ENCODE measurements at places on chromosomes 13 and 19.

- no peak for DNase-seq
Observed at GRCh38 chr13:107020393-107020792, 452.5 kb upstream of the ARGLU1 start.

- no peak for DNase-seq
Observed at GRCh38 chr19:39483141-39483540, 2.5 kb downstream of the TIMM50 start.

DNA sequence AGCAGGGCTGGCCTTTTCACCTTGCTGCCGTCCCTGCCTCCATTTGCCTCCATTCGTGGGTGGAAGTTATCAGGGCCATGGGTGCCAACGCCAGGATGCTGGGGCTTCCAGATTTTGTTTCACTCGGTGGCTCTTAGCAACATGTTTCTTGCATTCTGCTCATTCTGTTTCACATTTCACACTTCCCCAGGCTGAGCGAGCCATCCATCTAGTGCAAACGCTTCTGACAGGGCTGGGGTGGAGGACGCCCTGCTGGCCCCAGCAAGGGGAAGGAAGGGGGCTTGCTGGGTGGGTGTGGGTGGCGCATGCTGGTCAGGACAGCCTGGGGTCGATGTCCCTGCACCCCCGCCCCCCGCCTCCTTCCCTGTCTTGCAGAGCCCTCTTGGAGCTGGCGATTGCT, 165.2 kb downstream of the URI1 start:
- DNase-seq = no peak

GRCh38 chr19:29741776-29742175, 26.7 kb upstream of the C19orf12 start:
- no peak for DNase-seq

GRCh38 chr13:39269004-39269403, 230.7 kb downstream of the NHLRC3 start:
- no peak for DNase-seq

DNA sequence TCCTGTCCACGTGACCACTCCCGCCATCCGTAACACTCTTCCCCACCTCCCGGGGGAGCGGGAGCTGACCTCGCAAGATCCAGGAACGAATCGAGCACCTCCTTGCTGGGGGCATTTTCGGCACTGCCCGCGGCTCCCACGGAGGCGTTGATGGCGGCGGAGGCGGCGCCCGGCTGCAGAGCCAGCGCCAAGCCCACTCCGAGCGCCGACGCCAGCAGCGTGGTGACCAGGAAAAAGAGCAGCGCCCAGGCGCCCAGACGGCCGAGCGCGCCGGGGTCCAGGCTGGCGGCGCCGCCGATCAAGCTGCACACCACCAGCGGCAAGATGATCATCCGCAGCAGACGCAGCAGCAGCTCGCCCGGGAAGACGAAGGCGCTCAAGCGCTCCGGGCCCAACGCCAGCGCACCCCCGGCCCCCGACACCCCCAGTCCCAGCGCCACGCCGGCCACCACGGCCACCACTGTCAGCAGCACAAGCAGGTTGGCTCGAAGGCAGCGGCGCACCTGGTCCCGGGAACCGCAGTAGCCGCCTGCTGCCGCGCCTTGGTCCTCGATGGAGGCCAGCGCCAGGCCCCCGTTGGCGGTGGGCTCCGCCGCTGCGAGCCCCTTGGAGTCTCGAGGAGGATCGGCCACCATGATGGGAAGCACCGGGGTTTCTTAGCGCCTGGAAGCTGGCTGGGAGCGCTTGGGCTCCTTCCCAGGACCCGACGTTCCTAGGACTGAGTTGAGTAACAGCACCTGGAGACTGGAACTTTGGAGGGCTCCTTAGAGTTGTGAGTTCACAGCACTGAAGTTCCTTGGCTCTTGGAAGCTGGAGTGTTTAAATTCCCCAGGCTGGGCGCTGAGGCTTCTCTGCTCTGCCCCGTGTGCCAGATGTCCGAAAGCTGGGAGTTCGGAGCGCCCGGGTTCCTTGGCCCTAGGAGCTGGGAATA, 798 bp downstream of the SLC1A5 start:
- DNase-seq = peak; percentile 57

GRCh38 chr13:49240017-49240416, 7.7 kb upstream of the CDADC1 start:
- DNase-seq = no peak

GRCh38 chr13:83423861-83424260, 458.4 kb downstream of the SLITRK1 start:
- no peak for DNase-seq

DNA sequence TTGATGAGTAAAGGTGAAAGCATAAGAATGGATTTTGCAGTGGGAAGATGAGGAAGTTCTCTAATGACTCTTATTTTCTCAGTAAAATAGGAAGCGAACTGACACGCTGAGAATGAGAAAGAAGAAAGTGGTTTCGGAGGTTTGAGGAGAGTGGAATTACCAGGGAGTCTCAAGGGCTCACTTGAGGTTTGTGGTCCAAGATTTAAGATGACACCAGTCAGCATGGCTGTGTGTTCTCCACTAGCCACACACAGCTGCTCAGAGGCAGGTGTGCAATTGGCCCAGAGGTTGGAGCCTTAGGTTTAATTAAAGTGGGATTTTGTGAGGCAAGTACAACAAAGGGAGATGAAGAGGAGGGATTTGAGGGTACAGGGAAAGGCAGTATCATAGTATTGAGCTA, 99.6 kb upstream of the NBEA start:
- DNase-seq = no peak

GRCh38 chr13:44128552-44129001, 245.0 kb upstream of the SERP2 start:
- DNase-seq = peak; percentile 33

DNA sequence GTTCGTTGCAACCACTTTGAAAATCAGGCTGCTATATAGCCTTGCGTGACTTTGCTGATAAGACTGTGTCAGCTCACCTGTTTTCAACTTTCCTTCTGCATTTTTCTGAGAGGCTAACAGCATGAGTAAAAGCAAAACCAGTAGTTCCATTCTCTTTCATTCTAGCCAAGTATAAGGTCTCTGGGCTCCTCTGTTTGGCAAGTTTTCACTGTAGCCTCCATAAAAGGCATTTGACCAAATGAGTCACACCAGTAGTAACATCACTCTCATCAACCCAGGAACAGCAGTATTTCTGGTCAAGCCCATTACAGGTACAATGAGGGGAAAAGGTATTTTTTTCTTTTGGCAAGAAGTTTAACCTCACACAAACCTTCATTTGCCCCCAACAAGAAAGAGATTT, 1149.8 kb upstream of the MIR17HG start:
- no peak for DNase-seq

DNA sequence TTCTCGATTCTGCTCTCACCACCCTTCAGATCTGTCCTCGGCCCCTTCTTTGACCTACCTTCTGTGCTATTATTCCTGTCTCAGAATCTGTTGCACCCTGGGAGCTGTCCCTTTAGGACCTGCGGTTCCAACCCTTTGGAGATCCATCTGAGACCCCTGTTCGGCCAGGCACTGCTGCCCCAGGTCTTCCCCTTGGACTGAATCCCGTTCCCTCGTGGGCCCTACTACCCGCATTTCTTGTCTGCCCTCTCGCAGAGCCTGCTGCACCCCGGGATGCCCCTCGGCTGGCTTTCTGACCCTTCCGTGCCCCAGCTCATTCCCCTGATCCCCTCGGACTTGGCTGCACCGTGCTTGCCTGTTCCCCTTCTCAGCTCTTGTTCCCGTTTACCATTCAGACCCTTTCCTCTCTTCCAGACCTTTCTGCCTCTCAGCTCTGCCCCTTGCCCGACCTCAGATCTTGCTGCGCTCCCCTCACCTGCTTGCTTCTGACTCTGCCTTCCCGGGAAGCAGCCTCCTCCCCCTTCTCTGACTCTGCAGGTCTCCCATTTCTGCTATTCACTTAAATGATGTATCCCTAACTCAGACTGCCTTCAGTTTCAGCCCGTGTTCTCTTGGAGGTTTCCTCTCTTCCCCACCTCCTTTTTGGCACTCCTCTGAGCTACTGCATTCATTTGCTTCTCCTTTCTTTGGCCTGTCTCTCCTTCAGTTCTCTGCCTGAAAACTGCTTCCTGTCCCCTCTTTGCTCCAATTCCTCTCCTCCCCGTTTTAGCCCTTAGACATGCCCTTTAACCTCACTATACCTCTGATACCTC, 1.1 kb downstream of the ARHGAP35 start:
- no peak for DNase-seq

DNA sequence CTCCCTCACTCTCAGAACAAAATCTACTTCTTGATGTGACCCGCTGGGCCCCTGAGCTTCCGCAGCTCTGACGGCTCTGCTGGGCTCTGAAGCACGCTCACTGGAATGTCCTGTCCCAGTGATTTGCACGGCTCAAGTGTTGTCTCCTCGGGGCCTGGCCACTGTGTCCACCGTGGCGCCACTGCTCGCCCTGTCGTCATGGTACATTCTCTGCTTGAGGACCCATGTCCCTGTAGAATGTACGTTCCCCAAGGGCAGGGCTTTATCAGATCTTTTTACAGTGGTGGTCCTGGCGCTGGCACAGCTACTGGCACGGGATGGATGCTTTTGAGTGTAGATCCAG, 12.1 kb downstream of the KLHL26 start:
- no peak for DNase-seq

DNA sequence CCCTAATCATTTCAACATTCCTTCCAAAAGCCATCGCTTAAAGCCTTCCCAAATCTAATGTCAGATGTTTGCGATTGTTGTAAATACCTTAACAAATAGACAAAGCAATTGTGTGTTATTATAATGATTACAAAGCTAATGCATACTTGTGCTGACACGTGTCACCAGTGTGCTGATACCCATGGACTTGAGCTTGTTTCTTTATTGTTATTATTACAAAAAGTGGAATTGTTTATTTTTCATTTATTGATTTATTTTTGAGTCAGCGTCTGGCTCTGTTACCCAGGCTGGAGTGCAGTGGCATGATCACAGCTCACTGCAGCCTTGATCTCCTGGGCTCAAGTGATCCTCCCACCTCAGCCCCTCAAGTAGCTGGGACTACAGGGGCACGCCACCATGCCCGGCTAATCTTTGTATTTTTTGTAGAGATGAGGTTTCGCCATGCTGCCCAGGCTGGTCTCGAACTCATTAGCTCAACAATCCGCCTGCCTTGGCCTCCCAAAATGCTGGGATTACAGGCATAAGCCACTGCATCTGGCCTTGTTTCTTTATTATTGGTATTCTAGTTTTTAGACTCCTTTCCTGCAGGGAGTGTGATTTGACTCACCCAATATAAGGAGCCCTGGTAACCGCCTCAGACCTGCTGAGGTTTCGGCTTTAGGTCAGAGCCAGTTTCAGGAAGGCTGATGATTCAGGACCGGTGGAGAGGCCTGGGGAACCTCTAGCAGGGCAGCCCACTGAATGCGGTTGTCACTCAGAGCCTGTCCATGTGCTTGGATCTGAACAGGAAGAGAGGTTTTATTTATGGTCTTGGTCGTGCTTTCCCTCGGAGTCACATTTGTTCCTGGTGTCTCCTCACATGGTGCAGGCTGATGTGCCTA, 2.1 kb upstream of the FBXO17 start:
- no peak for DNase-seq

DNA sequence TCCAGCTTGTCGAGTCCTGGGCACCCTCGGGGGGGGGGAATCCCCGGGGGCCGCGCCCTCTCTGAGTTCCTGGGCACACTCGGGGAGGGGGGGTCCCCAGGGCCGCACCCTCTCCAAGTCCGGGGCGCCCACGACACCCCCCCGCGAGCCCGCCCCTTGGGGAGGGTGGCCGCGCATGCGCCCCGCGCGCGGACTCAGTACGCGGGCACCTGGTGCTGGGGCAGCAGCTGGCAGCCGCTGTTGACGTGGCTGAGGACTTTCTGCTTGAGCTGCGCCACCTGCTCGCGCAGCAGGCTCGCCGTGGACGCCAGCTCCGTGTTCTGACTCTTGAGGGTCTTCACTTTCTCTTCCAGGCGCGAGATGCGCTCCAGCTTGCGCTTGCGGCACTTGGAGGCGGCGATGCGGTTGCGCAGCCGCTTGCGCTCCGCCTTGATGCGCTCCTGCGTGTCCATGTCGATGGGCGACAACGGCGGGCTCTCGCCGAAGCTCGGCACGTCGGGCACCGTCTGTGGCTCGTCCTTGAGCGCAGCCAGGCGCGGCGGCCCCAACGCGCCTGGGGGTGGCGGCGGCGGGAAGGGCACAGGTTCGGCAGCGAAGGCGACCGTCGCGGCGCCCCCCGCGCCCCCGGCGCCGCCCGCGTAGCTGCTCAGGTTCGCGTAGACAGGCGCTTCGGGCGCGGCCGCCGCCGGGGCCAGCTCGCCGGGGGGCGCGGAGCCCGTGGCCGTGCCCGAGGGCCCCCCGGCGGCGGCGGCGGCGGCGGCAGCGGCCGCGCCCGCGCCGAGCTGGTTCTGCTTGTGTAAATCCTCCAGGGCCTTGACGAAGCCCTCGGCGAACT, 958 bp downstream of the JUND start:
- DNase-seq = peak; percentile 67

GRCh38 chr13:79915114-79915811, 425.7 kb downstream of the SPRY2 start:
- DNase-seq = no peak

GRCh38 chr13:95260031-95260525, 41.2 kb downstream of the ABCC4 start:
- no peak for DNase-seq

DNA sequence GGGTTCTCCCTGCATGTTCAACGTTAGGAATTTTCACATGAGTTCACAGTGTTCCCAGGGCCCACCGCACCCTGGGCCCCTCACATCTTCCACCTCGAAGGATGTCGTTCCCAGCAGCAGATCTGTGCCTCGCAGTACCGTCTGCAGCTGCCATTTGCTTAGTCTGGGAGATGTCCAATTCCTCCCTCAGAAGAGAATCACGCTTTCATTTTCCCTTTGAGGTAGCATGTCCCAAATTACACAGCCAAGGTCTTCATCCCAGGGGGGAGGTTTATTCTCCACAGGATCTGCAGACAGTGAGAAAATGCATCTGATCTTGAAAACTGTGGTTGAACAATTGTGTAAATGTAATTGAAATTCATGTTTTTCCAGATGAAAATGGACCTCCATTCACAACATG, 150.2 kb downstream of the DCT start:
- peak; percentile 20 for DNase-seq

GRCh38 chr13:47546391-47547225, 454.5 kb downstream of the SUCLA2 start:
- DNase-seq = no peak

DNA sequence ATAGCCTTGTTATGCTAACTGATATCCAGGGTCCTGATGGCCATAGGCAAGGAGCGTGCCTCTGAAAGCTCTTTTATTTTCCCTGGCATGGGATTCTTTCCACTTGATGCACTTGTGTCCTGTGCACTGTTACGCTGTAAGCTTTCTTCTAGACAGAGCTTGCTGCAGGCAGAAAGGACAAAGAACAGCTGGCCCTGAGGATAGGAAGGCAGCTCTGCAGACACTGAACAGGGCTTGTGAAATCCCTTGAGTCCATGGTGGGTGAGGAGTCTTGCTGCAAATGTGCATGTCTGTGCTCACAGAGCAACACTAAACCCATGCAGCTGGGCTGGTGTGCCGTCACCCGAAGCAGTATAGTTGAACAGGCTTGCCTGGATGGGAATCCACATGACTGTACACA, 126.6 kb downstream of the AKAP11 start:
- no peak for DNase-seq

- no peak for DNase-seq
Observed at GRCh38 chr19:42420055-42420544, 7.1 kb downstream of the LIPE start.

- peak; percentile 37 for DNase-seq
Observed at GRCh38 chr19:32581705-32582179, 752 bp downstream of the PDCD5 start.

GRCh38 chr13:81795710-81796109, 1454.8 kb upstream of the SPRY2 start:
- no peak for DNase-seq

Data from heart right ventricle (tissue), 16 donors.